ENCODE measurements at places on chromosomes 11 and 22.

GRCh38 chr22:38074181-38075104 lies 9.5 kb downstream of the SLC16A8 start:
- no peak for DNase-seq

DNA sequence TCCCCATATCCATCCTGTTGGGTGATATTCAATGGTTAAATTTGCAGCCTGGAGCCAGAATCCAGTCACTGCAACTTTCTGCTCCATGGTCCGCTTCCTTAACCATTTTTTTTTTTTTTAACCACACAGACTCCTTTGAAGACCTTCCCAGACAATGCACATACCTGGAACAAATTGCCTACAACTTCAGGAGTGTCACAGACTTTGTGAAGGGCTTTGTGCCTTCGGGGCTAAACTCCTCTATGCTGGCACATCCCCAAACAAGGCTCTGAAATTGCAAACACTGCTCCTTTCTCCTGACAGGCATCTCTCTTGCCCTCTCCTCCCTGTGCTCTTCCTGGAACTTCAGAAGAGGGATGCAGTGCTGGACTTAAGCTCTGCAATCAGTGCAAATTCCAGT lies 40.6 kb downstream of the TENM4 start:
- DNase-seq: no peak

DNA sequence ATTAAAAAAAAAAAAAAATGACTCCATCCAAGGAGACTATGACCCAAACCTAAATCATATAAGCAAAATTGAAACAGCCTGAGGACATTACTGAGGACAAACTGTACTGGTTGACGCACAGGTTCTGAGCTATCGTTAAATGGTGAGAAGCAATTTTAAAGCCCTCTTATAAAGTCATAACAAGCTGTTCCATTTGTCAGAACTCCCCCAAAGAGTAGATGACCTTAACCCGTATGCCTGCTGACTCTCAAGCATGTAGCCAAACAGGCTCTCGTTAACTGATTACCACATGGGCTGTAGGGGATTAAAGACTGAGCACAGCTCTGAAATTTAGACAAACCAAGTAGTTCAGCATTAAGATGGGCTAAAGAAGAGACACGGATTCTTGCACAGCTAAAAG lies 2.2 kb downstream of the CRYAB start:
- no peak for DNase-seq

DNA sequence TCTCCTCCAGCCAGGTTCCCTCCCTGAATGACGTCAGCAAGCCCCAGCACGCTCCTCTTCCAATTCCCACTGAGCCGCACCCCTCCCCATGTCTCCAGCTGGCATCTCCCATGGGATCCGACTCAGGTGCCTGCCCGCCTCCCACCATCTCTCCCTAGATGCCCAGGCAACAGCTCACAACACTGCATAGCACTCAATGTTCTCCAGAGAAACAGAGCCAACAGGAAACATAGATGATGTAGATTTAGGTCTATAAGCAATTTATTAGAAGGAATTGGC lies 532.3 kb downstream of the BRD1 start:
- DNase-seq: no peak

DNA sequence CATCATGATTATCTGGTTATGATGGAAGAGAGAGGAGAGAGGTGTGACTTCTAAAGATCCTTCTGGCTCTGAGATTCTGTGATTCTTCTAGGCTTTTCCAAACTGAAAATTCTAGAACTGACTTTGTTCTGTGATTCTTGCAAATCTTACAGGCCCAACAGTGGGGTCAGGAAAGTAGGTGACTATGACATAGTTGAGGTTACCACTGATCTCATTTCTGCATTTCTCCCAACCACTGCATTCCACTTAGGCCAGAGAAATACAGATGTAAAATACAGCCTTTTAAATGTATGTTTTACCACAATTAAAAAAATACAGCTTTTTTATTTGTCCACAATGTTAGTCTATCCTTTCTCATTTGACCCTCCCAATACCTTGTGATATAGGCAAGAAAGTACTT lies 83.7 kb downstream of the STIM1 start:
- no peak for DNase-seq

- no peak for DNase-seq
Observed at GRCh38 chr11:122112470-122113365, 3.3 kb downstream of the BLID start.

DNA sequence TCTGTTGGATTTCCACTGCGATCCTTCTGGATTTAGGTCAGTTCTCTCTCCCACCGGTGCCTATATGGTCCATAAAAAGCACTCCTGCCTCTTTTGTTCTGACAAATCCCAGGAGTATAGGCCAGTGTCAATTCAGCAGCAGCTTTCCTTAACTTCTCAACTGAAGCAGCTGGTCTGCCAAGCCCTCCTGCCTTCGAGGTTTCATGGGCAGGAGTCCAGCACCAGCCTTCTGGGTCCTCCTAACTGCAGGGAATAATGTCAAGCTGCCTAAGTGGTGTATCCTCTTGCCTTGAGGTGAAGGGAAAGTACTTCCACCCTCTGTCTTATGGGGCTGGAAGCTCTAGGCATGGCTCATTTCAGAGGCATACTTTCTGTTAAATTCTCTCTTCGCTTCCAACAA lies 149.4 kb upstream of the NCAM1 start:
- no peak for DNase-seq

- DNase-seq: no peak
Observed at GRCh38 chr11:82936261-82936660, 34.7 kb downstream of the DDIAS start.

DNA sequence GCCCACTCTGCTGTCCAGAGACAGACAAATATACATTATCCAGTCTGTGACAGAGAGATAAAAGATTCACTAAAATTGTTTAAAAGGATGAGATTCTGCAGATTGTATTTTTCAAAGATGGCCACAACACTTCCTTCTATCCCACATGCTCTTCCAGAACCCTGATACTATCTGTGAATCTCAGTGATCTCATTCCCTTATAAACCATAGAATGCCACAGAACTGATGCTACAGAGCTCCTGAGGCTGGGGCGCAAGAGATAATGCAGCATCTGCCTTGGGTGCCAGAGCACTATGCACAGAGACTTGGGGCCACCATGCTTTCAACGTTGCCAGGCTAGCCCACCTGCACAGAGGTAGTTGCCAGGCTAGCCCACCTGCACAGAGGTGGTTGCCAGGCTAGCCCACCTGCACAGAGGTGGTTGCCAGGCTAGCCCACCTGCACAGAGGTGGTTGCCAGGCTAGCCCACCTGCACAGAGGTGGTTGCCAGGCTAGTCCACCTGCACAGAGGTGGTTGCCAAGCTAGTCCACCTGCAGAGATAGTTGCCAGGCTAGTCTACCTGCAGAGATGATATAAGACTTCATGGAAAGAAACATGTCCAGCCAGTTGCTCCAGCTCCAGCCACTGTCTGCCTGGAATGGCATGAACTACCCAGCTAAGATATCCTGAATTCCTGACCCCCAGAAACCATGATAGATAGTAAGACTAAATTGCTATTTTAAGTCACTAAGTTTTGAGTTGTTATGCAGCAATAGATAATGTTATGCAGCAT lies 17.6 kb upstream of the SEPTIN5 start:
- DNase-seq: no peak

DNA sequence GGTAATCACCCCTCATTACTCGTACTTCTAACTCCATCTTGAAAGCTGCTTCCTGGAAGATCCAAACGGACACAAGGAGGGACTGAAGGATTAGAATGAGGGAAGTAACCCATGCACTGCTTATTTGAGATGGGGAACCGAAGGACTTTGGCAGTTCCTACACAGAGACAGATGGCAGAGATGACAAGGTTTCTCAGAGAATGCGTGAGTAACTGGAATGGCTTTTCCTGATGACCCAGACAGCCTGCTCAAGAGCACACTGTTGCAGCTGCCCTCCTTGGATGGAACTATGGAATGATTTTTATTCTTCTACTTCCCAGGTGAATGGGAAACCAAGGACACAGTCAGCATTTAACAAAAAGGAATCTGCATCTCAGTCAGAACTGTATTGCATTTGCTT lies 7.3 kb downstream of the KCNJ11 start:
- no peak for DNase-seq

GRCh38 chr11:77014669-77015068 lies 19.5 kb upstream of the B3GNT6 start:
- no peak for DNase-seq

- DNase-seq: no peak
Observed at GRCh38 chr11:43585877-43586608, 94.5 kb upstream of the HSD17B12 start.

GRCh38 chr11:86787656-86788055 lies 12.7 kb upstream of the PRSS23 start:
- DNase-seq: no peak

GRCh38 chr11:111949519-111950426 lies 12.6 kb downstream of the DIXDC1 start:
- no peak for DNase-seq

GRCh38 chr11:84714316-84714780 lies 912.8 kb downstream of the DLG2 start:
- DNase-seq: no peak

GRCh38 chr11:96551136-96551535 lies 161.3 kb downstream of the JRKL start:
- DNase-seq: no peak

DNA sequence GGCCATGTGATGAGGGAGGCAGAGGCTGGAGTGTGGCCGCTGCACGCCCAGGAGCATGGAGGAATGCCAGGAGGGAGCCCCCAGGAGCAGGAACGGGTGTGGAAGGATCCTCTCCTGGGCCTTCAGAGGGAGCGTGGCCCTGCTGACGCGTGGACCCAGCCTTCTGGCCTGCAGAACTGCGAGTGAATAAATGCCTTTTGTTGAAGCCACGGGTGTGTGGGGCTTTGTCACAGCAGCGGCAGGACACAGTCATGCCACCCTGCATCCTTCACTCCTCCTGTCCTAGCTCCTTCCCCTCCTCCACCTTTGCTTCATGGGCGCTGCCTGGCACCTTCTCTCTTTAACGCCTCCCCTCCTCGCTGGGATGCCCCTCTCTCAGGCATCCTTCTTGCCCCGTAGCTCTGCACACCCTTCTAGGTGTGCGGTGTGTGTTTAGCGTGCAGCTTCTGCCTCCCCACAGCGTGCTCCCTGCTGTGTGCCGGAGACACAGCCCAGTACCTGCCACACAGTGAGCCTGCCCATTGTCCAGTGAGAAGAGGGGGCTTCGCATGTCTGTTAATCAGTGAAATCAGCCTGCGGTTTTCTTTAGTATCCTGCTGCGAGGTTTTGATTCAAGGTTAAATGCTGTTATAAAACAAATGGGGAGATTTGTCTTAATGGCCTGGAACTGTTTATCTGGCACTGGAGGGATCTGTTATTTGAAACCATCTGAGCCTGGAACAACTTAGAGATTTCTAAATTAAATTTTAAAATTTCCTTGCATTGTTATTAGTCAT lies 459.6 kb downstream of the TBC1D22A start:
- no peak for DNase-seq

- no peak for DNase-seq
Observed at GRCh38 chr22:20001082-20001638, 15.5 kb downstream of the ARVCF start.

GRCh38 chr11:46675288-46675851 lies 25.0 kb downstream of the ARHGAP1 start:
- DNase-seq: no peak

- DNase-seq: no peak
Observed at GRCh38 chr11:1520663-1521267, 34.2 kb upstream of the MOB2 start.

- DNase-seq: no peak
Observed at GRCh38 chr11:106021181-106021966, 666 bp downstream of the MSANTD4 start.

DNA sequence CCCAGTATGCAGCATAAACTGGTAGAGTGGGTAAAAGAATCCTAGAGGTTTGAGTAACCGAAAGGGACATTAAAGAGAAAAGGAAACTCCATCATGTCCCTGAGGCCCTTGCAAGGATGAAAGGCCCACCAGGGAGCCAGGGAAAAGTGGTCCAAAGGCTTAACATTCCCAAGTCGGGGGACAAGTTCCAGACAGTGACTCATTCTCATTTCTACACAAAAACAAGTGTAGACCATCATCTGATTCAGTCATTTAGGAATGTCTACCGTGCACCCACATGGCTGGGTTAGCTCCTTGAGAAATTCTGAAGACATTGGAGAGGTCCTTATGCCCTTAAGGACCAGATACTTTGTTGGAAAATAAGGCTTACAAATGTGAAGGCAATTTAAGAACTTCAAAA lies 4.8 kb upstream of the NOX4 start:
- DNase-seq: no peak

DNA sequence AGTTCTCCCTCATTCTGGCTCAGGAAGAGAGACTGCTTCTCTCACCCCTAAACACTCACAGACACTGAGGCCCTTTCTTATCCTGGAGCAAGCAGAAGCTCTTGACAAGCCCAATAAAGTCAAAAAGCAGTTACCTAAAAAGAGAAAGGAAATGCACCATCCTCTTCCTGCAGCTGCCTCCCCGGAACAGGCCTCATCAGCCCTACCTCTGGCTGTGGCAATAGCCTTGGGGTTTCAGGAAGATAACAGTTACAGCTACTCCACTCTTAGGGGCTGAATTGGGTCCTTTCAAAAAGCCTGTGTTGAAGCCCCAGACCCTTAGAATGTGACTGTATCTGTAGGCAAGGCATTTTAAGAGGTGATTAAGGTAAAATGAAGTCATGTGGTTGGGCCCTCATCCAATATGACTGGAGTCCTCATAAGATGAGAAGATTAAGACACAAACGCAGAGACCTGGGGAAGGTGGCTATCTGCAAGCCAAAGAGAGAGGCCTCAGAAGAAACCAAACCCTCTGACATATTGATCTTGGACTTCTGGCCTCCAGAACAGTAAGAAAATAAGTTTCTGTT lies 3.5 kb upstream of the LGALS12 start:
- no peak for DNase-seq

DNA sequence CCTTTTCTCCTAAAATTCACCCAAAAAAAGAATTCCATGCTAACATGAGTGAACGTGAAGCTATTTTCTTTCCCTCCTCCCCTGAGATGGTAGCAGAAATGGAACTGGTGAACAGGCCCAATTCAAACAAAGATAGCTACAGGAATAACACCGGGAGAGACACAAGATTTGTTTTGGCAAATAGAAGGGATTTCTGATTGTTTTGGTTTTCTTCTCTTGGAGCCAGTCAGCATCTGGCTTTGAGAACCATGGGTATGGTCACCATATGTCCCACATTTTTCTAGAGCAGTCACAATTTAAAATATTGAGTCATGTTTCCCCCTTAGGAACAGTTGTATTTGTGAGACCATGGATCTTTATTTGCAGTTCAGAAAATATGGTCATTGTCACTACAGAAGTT lies 214.1 kb downstream of the FAM76B start:
- DNase-seq: no peak

Data from stimulated activated CD4-positive, alpha-beta T cell treated with anti-CD3 and anti-CD28 coated beads, Interleukin-15, amount 100 ng/mL, for 48 hours (primary cell).